Spinal cord (tissue), 10 donors: ENCODE measurements at places on chromosomes 12 and 14. TPM values are rescaled to one million over a fixed set of nuclear protein-coding genes. Genes with fewer than 3 reads are reported as not detected.

DNA sequence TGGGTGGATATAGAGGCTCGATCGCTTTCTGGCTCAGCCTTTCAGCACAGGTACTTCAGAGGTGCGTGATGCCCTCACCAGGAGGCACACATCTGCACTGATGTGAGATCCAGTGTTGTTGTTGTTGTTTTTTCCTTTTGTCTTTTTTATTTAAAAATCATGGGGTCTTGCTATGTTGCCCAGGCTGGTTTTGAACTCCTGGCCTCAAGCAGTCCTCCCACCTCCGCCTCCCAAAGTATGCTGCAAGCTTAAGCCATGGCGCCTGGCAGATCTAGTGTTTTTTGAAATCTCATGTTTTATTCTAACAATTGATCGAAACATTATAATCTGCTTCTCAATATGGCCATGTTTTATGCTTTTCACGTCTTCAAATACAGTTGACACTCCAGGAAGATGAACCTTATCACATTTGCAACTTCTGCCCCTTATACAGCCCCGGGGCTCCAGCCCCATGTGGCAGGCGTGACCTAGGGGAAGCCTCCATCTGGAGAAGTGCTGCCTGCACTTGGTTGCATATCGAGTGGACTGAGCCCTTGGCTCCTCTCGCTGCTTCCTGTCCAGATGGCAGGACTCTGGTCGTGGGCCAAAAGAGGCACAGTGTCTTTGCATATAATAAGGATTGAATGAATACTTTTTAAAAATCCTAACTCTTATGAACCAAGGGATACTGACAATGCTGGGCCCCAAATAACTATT, 71.7 kb downstream of the TRAF3 start:
- peak; percentile 15 for DNase-seq

Gene TDRD9
- 2.2 TPM for total RNA-seq

Gene DEPDC4
- 1.8 TPM for total RNA-seq

Gene LRP1-AS
- total RNA-seq = not detected

Gene SLC10A1
- total RNA-seq = not detected

GRCh38 chr12:30874455-30875321, 51.9 kb upstream of the TSPAN11 start:
- no peak for DNase-seq

- DNase-seq = no peak
Measured at GRCh38 chr12:114131824-114132223, 165.7 kb upstream of the RBM19 start.

Gene PRPF39
- 57.1 TPM for total RNA-seq

Gene TMTC1
- 40.8 TPM for total RNA-seq

GRCh38 chr14:76138119-76138757, 13.5 kb upstream of the GPATCH2L start:
- no peak for DNase-seq

DNA sequence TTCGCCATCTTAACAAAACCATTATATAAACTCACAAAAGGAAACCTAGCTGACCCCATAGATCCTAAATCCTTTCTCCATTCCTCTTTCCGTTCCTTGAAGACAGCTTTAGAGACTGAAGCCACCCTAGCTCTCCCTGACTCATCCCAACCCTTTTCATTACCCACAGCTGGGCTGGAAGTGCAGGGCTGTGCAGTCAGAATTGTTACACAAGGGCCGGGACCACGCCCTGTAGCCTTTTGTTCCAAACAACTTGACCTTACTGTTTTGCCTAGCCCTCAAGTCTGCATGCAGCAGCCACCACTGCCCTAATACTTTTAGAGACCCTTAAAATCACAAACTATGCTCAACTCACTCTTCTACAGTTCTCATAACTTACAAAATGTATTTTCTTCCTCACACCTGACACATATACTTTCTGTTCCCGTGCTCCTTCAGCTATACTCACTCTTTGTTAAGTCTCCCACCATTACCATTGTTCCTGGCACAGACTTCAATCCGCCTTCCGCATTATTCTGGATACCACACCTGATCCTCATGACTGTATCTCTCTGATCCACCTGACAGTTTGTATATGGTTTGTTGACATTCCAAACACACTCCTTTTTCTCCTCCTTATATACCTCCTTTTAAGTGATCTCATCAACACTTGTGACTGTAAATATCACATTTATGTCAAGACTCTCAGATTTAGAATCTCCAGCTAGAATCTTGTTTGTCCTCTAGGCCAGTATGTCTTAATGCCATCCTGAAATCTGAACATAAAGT, 208.7 kb downstream of the KITLG start:
- no peak for DNase-seq

DNA sequence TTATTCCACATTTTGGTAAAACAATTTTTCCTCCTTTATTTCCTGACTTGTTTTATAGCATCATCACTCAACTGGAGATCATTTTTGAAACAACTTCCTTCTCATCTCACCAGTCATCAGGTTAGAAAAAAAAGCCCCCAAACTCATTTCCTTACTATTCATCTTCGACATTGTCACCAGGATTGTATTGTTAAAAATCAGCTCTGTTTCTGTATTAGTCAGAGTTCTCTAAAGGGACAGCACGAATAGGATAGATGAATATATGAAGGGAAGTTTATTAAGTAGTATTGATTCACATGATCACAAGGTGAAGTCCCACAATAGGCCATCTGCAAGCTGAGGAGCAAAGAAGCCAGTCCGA, 392.6 kb downstream of the FUT8 start:
- DNase-seq = no peak

Gene ALKBH1
- total RNA-seq = 13.1 TPM

Gene TSPAN9
- total RNA-seq = 28.3 TPM

DNA sequence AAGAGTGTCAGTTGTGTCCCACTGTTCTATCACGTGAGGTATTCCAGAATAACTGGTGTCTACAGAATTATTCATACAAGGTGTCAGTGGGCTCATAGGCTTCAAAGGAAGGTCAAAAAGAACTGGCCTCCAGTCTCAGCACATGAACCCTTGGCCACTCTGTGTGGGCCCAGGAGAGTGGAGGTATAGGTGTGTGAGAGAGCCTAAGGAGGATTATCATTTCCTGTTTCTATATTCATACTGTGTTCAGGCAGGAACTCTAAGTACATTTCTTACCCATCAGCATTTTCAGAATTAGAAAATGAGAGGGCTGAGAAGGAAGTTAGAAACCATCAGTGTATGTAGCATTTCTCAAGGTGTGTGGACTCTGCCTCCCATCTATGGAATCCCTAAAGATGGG, 87.0 kb downstream of the BTG1 start:
- DNase-seq = no peak

Gene MTA1
- total RNA-seq = 73.5 TPM

- DNase-seq = no peak
Measured at GRCh38 chr14:68718023-68718990, 74.6 kb downstream of the ZFP36L1 start.

DNA sequence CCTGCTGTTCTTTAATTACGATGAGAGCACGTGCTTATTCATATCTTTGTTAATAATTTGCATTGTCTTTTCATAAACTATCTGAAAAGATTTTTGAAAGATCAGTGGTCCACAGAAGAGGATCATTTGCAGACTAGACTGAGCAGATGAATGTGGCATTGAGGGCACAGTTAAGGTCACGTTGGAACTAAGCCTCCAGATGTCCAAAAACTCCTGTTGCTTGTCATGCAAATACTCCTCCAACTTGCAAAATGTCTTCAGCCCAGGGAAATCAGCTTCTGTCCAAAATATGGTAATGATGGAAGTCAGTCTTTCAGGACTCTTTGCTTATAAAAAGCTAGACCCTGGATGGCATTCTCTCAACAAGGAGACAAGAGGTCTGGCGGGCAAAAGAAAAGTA, 201.6 kb upstream of the TMEM260 start:
- no peak for DNase-seq

Gene INSM2
- 0.17 TPM for total RNA-seq

Gene EML1
- 40.4 TPM for total RNA-seq

Gene SCYL2
- total RNA-seq = 45.2 TPM

Gene PARP11
- total RNA-seq = 12.0 TPM

Gene RIMKLB
- 107 TPM for total RNA-seq

Gene VWF
- total RNA-seq = 76.6 TPM

DNA sequence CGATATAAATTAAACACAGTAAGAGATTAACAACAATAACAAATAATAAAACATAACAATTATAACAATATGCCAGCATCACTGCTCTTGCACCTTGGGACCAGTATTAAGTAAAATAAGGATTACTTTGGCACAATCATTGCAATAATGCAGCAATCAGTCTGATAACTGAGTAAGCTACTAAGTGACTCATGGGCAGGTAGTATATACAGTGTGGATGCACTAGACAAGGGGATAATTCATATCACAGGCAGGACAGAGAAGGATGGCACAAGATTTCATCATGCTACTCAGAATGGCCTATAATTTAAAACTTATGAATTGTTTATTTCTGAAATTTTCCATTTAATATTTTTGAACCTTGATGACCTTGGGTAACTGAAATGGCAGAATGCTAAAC, 290.7 kb downstream of the ALG10B start:
- no peak for DNase-seq

GRCh38 chr14:53306267-53306721, 153.2 kb upstream of the DDHD1 start:
- DNase-seq = peak; percentile 95

- DNase-seq = no peak
Measured at GRCh38 chr12:28855761-28856310, 293.2 kb upstream of the FAR2 start.

Gene TAS2R31
- total RNA-seq = 7.8 TPM

- no peak for DNase-seq
Measured at GRCh38 chr12:89472508-89472907, 52.1 kb downstream of the GALNT4 start.

Gene KRT74
- 0.10 TPM for total RNA-seq

Gene FGF23
- 0.40 TPM for total RNA-seq
